ENCODE measurements at places on chromosomes 13 and 19. TPM values are rescaled to one million over a fixed set of nuclear protein-coding genes. Genes with fewer than 3 reads are reported as not detected.

The UPF1 gene
- 32.8 TPM for total RNA-seq

The ZNF154 gene
- total RNA-seq, result not detected

The CILP2 gene
- total RNA-seq, result 0.89 TPM

The ZFP28 gene
- 8.0 TPM for total RNA-seq

The KIR2DL3 gene
- not detected for total RNA-seq

The HSH2D gene
- total RNA-seq, result not detected

The CRX gene
- not detected for total RNA-seq

The SLC7A9 gene
- total RNA-seq, result not detected

The SCN1B gene
- 11.3 TPM for total RNA-seq

The BRME1 gene
- not detected for total RNA-seq

The CEACAM8 gene
- total RNA-seq, result not detected

The RAB20 gene
- total RNA-seq, result 13.5 TPM

The TEX29 gene
- total RNA-seq, result not detected

The FAM83E gene
- total RNA-seq, result not detected
